ENCODE measurements at places on chromosomes 3 and 15.
A peak's percentile ranks its signal among the peaks of the same experiment; 100 is the strongest.

DNA sequence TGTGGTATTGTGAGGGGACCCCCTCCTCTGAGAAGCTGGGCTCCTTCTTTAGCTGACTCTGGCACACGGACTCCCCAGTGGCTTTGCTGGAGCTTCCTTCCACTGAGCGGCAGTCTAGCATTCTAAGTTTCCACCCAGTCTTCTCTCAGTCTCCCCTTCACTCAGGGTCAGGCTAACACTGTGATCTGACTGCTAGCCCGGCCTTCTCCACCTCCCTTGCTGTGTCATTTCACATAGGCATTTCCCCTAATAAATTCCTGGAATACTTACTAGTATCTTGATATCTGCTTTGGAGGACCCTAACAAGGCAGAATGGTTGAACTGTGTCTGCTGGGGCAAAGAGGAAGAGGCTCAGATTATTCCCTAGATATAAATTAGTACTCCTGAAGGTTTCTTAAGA lies 106.2 kb upstream of the THBS1 start:
- H3K27me3 ChIP-seq, result no peaks in the 10 kb centered on the region
- DNase-seq, result no peak
- no peak overlapping the region for H3K4me3 ChIP-seq
- no peak overlapping the region for H3K27ac ChIP-seq

GRCh38 chr3:71489315-71489761 lies 94.2 kb downstream of the FOXP1 start:
- peak overlapping the region; percentile 39 for H3K27ac ChIP-seq
- DNase-seq, result no peak
- no peak overlapping the region for H3K4me3 ChIP-seq
- peaks cover 16% of the 10 kb centered on the region for H3K36me3 ChIP-seq

DNA sequence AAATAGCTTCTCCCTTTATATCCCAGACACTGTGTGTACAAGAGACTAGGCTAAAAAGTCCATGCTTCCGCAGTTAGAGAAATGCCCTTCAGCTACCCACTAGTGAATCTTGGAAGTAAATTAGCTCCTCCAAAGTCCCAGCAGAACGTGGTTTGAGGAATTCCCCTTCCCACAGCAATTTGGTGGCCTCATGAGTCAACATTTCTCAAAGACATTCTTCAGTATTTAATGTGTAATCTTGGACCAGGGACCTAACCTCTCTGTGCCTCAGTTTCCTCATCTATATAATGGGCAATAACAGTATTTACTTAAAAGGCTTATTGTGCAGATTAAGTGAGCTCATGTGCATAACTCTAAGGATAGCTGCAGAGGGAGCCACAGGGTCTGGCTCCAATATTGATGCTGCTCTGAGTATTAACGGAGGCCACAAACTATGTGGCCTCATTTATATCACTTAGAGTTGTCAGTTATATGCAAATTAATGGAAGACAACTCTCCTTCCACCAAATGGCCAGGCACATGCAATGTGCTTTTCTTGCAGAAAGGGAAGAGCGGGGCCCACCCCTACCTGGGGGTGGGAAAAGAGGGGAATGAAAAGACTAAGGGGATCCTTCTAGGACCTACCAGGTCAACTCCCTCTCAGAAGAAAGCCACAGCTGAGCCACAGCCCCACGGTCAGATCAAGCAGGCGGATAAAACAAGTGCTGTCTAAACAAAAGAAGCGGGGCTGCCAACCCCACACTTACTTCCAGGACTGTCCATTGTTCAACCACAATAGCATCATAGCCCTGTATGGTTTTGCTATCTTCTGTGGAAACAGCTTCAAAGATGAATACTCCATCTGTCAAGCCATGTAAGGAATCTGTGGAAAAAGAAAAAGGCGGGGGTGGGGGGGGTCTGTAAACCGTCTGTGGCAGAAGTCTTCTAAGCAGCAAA lies 92.4 kb downstream of the OXNAD1 start:
- no peak overlapping the region for H3K4me3 ChIP-seq
- H3K27ac ChIP-seq, result no peak overlapping the region
- DNase-seq, result no peak
- peaks cover 22% of the 10 kb centered on the region for H3K4me1 ChIP-seq
- H3K36me3 ChIP-seq, result peaks cover 43% of the 10 kb centered on the region

- no peaks in the 10 kb centered on the region for H3K4me1 ChIP-seq
- H3K27me3 ChIP-seq, result peaks cover 9% of the 10 kb centered on the region
- H3K4me3 ChIP-seq, result no peak overlapping the region
- no peak for DNase-seq
- H3K36me3 ChIP-seq, result peaks cover 3% of the 10 kb centered on the region
- H3K27ac ChIP-seq, result no peak overlapping the region
Observed at GRCh38 chr15:48021336-48022086, 99.3 kb upstream of the SLC24A5 start.
